Stimulated activated CD4-positive, alpha-beta T cell treated with anti-CD3 and anti-CD28 coated beads, Interleukin-1b, Interleukin-23, amount 100 ng/mL, for 1 hour (primary cell): ENCODE measurements at places on chromosomes 1 and 21.

DNA sequence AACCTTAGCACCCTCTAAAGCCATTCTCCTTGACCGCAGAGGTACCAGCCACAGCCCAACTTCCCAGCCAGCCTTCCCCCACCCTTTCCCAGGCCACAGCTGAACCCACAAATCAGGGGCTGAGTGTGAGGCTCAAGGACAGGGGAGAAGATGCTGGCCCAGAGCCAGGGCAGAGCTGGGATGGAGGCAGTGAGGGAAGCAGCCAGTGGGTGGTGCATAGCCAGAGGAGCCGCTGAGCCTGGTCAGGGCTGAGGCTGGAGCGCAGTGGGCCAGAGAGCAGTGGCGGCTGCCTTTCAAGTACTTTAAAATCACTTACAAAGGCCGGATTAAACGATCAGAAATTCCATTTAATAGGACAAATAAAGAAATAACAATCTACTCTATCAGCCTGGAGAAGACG is 36.3 kb downstream of the DMAP1 start:
- DNase-seq: no peak

DNA sequence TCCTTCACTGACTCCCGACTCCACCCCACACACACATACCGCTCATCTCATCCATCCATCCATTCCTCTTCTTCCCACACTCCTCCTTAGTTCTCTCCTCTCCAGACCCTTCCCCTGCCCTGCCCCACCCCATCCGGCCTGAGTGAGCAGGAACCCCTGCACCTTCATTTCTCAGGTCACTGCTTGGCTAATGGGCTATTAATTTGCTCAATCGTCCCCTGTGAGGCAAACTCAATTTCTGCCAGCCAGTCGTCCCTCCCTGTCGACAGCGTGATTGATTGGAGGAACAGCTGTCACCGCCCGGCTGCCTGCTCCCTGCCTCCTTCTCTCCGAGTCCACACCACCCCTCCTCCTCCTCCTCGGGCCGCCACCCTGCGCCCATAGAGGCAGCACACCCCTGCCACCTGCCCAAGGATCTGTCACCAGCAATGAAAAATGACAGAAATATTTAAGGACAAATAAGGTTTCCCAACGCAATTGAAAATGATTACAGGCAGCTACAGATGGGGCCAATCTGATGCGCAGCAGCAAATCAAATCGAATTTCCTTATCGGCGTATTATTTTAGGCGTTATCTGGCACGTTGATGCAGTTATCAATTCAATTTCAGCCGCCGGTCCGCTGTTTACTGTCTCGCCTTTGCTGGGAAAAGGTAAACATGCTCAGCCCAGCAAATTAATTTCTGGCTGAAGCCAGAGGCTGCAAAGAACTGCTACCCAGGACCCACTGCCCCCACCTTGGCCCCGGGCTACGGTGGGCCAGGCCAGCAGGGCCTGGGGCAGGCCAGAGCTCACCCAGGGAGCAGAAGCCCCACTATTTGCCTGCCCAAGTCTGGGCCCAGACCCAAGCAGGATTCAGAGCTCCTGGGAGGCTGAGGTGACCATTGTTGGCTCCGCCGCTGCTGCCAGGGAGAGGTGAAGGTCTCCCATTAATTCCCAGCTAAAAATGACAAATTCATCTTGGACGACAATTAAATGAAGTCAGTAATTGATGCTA is 71.3 kb downstream of the TMEM53 start:
- no peak for DNase-seq

DNA sequence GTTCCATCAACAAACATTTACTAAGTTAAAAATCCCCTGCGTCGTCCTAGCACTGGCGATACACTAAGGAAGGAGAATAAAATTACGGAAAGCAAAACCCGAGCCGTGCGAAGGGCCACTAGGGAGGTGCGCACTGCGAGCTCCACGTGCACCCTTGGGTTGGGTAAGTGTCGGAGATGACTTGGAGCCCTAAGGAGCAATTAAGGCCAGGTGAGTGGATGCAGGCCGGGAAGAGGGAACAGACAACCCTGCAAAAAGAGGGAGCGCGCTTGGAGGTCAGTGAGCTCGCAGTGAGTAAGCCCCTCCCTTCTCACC is 704 bp downstream of the WDR4 start:
- DNase-seq: no peak

DNA sequence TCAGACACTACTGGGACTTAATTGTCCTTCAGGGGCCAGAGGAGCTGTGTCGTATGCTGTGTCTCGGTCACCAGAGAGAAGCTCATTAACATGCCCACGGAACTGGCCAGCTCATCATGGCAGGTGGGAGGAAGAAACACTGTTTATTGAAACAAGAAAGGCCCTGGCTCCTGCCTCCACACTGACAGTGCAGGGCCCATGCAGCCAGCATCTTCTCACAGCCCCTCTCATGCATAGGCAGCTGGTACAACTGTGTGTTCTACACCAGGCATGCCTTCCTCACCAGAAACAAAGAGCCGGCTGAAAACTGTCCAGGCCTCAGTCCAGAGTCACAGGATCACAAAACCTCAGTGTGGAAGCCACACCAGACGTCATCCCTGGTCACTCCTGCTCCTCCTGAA is 106.0 kb downstream of the UBE2U start:
- no peak for DNase-seq

DNA sequence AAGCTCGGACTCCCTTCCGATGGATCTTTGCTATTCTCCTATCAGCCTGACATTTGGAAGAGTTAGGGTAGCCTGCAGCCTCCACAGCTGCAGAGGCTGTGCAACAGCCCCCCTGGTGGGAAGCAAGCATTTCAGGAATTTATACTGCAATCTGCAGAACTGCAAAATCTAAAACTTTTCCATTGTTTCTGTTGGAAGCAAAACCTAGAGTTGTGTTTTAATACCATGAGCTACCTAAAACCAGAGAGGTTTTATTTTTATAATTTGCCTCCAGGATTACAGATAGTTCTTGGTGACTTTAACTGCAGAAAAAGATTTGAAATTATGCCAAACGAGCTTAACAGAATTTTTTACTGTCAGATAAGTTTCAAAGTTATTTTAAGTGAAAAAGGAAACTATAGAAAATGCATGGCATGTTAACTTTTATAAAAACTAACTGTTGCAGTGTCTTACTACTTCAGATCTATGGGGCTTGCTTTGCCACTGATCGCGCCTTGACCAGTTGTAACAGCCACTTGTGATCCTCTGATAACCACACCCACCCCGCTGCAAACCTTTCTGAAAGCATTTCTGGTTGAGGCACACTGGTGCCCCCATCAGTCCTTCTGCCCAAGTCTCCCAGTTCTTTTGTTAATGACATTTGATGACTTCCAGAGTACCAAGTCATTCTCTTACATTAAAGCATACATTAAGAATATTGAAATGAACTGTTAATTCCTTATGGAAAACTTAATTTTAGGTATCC is 64.8 kb downstream of the PRDM2 start:
- DNase-seq: no peak
